ENCODE measurements at places on chromosomes 3 and 15.

GRCh38 chr3:195905970-195906864 is 2.1 kb downstream of the TNK2 start:
- no peak for DNase-seq

DNA sequence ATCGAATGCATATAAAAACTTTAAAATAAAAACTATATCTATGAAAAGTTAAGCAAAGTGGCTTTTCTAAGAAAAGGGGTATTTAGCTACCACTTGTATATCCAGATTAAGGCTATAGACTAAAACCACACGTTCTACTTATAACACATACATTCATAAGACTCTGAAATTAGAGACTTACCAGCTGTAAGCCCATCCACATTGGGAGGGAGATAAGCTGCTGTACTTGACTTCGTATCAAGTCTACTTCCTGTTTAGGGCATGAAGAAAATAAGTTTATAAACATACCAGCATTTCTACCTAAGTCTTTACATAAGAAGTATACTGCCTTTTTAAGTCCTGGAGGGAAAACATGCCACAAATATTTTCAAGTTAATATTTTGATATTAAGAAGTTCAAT is 27.7 kb downstream of the AQR start:
- DNase-seq = no peak

GRCh38 chr3:144868506-144868905 is 896.9 kb downstream of the DIPK2A start:
- DNase-seq = no peak

DNA sequence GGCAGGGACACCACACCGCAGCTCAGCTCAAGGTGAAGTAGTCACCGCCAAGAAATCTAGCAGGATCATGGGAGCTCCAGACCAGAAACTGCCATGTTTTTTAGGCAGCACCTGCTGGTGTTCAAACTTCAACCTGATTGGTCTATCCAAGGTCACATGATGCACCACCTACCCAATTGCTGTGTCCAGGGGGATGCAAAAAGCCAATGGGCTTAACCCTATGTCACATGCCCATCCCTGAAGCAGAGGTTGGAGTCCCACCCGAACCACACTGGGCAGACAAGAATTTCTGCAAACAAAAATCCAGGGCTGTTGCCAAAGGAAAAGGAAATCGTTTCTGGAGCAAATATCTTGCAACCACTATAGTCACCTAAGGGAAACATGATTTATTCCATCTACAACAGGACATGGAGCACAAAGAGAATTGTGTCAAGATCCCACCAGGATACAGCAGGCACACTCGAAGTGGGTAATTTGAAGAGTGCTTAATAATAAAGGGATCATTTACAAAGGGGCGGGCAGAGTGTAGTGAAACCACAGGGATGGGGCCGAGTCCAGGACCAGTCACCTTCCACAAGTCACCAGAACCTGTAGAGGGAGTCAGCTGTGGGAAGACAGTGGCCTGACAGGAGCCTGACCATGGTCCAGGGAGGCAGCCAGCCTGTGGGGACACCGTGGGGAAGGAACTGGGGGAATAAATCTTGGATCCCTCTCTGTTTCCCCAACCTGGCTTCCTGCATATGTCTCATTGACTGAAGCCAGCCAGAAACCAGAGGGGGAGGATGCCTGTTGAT is 34.2 kb upstream of the TSEN2 start:
- DNase-seq = no peak

DNA sequence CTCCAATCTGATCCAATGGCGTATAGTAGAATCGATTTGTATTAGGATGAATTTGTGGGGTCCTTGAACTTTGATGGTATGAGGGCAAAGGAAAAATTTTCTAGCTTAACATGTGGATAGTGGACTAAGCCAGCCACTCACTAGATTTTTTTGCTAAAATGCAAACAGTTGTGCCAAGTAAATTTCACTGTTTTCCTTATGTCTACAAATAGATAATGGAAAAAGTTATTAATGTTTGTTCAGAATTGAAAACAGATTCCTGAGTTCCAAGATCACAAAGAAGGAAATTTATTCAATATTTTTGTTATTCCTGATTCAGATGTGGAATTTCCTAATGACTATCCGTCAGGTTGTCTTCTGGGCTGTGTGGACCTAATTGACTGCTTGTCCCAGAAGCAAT is 35.2 kb upstream of the ZNF609 start:
- DNase-seq = no peak

- DNase-seq = no peak
Observed at GRCh38 chr3:55014081-55014480, 86.2 kb upstream of the LRTM1 start.

DNA sequence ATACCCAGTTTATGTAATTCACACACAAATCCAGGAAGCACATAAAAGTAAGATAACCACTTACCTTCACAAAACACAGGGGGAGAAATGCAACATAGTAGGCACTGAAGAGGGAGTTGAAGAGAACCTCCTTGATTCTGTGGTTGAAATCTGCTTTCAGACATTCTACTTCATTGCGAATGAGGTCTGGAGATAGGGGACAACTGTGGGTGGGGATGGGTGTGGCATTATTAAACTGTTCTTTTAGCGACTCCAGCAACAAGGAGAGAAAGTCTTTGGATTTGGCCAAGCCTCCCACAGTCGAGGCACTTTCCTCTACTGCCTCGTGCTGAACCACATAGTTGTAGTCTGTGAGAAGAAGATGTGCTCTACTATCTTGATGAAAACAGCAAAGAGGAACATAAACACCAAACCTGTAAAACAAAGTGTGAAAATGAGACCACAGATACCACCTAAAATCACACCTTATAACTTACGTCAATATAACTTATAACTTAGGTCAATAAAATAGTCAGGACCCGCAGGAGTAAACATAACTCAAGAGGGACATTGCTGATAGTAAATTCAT is 25.6 kb downstream of the TMEM39A start:
- DNase-seq = no peak

GRCh38 chr15:60411774-60412425 is 14.1 kb upstream of the ANXA2 start:
- DNase-seq = no peak

- DNase-seq = no peak
Observed at GRCh38 chr15:58467722-58468423, 36.1 kb downstream of the LIPC start.

GRCh38 chr3:133069556-133070286 is 31.5 kb downstream of the TMEM108 start:
- DNase-seq = no peak

DNA sequence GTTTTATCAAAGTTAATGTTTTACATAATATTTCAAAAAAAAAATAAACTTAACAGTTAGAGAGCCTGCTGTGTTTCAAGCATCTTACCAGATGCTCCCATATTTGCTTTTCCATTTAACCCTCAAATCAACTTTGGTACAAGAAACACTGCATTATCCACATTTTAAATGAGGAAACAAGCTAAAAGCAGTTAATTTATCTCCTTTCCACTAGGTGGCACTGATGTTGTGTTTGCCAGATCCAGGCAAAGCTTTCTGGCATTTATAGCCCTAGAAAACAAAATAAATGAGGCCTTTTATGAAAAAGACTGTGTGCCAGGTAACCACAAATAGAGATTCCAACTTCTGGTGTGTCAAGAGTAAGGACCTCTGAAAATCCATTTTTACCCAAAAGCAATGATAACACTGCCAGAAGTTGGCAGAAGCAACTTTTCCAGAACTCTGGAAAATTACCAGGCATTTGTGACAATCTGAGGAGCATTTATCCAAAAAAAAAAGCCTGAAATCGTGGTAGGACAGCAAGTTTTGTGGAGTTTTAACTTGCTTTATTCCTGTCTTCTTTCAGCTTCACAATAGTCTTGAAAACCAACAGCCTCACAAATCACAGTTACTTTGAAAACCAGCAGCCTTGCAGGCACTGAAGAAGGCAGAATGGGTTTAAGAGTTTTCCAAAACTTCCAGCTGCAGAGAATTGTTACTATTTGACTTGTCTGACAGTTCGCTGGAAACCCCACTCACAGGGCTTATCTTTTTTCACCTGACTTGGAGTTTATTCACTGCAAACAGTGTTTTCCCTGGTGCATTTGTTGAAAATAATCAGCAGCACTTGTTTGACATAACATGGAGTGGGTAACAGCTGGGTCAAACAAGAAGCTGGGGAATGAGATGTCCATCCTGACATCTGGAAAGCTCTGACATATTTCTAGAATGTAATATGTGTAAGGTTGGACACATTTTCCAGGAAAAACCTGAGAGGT is 9.2 kb downstream of the FAM162A start:
- no peak for DNase-seq

DNA sequence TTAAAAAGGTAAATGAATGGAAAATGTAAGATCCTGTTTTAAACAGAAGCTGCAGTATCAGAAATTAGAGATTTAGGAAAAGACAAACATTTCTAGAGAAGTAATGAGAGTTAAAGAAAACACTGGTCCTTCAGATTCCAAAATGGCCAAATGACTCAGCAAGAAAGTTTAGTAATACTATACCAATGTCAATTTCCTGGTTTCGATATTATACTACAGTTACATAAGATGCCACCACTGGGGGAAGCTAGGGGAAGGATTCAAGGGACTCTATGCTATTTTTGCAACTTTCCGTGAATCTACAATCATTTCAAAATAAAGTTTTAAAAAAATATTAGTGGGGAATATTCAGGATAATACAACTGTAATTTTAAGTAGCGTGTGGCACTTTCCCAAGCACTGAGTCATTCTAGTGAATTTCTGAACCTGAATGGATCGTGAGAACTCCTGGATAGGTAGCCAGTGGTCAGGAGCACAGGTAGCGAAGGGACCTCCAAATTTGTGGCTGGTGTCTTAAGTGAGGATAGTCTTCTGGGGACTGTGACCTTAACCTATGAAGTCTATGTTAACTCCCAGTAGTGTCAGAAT is 37.6 kb downstream of the TMCC1 start:
- DNase-seq = no peak

GRCh38 chr3:197561926-197562325 is 6.2 kb upstream of the BDH1 start:
- DNase-seq = no peak

- no peak for DNase-seq
Observed at GRCh38 chr15:90642464-90643300, 74.5 kb upstream of the BLM start.

DNA sequence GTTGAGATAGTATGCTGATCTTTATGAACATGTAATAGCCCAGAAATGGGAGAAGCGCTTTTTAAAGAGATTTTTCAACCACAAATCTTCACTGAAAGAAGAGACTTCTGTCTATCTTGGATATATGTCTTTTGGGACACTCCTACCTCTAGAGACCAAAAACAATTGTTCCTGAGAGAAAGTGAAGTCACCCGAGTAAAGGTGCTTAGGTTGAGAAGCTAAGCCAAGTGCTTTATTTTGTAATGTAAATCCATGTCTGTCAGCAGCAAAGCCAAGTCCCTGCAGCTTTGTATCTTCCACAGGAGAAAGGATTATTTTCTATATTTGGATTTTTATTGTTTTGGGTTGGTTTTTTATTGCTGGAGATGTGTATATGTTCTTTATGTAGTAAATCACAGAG is 32.1 kb upstream of the B3GALNT1 start:
- no peak for DNase-seq

GRCh38 chr3:5366746-5367145 is 179.2 kb downstream of the EDEM1 start:
- no peak for DNase-seq

GRCh38 chr15:66838671-66839239 is 136.7 kb downstream of the SMAD6 start:
- no peak for DNase-seq

DNA sequence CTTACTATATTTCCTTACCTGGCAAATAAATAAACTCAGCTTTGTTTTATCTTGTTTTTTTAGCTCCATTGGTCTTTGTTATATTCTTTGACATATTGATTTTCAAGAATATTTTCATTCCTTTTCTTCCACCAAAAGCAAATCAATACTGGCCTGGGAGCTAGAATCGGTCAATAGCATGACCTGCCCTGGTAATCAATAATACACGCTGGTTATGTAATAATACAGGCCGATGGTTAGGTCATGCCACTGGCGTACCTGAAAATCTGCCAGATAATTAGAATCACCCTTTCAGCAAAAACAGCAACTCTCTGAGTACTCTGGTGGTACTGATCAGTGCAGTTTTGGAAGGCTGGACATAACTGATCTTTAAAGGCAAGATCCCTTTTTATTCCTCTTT is 39.9 kb downstream of the PEAK1 start:
- DNase-seq = no peak

- no peak for DNase-seq
Observed at GRCh38 chr3:16432714-16433113, 80.8 kb downstream of the RFTN1 start.

DNA sequence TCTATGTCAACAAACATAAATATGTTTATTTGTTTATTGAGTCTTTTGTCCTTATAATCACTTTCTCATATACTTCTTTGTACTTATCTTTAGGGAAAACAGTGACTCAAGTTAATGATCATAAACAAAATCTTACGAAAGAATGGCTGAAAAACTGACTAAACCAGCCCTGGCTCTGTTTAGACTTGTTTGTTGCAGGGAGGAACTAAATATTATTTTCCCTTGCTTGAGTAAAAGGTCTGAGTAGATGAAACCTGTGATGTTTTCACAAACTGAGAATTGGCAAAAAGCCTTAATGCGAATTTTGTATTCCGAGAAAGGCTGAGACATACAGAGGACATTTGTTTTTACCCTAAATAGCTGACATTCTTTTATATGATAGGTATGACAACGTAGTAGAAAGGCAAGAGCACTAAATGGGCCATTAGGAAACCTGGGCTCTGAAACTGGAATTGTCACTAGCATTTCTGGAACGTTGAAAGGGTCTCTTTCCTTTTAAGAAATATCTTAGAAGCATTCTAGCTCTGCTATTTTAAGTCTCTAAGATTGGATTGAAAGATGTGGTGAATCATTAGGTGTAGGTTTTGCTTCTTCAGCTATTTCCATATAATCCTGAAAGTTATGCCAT is 18.2 kb upstream of the CLDN16 start:
- no peak for DNase-seq

GRCh38 chr3:131402391-131403039 is 20.9 kb downstream of the NUDT16 start:
- no peak for DNase-seq

DNA sequence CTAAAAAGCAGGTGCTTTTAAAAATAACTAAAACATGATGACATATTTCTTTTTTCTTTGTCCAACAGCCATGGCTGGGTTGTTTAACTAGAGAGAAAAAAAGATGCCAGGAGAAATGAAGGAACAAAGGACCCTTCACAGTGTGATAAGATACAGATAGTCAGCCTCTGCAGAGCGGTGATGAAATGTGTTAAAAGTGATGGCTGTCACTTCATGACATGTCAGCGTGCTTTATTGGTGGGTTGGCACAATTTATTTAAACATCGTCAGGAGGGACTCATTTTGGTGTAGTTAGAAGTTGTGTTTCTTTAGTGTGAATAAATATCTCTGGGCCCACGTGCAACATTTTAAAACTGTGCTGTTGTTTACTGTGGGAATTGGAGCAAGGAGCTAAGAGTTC is 887.4 kb upstream of the CFAP20DC start:
- DNase-seq = no peak

- no peak for DNase-seq
Observed at GRCh38 chr15:52765785-52766184, 24.4 kb downstream of the ONECUT1 start.

- DNase-seq = no peak
Observed at GRCh38 chr3:14256046-14256445, 77.4 kb downstream of the LSM3 start.
